CD4-positive, CD25-positive, alpha-beta regulatory T cell (primary cell): ENCODE measurements at places on chromosomes 3 and 15. TPM values are rescaled to one million over a fixed set of nuclear protein-coding genes. Genes with fewer than 3 reads are reported as not detected.

Gene KCNAB1
- 0.08 TPM for polyA plus RNA-seq

Gene SYNPR
- polyA plus RNA-seq, result not detected

Gene ARHGEF26
- polyA plus RNA-seq, result 0.13 TPM

Gene GHRL
- polyA plus RNA-seq, result 0.47 TPM

Gene GP5
- 0.41 TPM for polyA plus RNA-seq
